ENCODE measurements at places on chromosomes 12 and 14.

- DNase-seq, result no peak
Observed at GRCh38 chr12:70540996-70541395, 96.2 kb downstream of the PTPRB start.

DNA sequence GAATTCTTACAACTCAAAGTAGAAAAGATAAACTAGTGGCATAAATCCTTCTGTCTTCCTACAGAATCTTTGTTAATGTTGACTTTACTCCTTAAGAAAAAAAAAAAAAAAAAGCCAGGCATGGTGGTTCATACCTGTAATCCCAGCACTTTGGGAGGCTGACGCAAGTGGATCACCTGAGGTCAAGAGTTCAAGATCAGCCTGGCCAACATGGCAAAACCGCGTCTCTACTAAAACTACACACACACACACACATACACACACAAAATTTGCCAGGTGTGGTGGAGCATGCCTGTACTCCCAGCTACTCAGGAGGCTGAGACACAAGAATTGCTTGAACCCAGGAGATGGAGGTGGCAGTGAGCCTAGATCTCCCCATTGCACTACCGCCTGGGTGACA lies 17.7 kb upstream of the SPTSSA start:
- no peak for DNase-seq

- DNase-seq, result no peak
Observed at GRCh38 chr12:59357811-59358210, 238.0 kb upstream of the SLC16A7 start.

GRCh38 chr14:96177766-96178375 lies 26.8 kb upstream of the BDKRB2 start:
- DNase-seq, result peak; percentile 13

GRCh38 chr12:4417455-4417854 lies 28.2 kb downstream of the FGF6 start:
- no peak for DNase-seq

Measured in GM04504 (cell line).